T-helper 17 cell (primary cell): ENCODE measurements at places on chromosomes 1 and 21. TPM values are rescaled to one million over a fixed set of nuclear protein-coding genes. Genes with fewer than 3 reads are reported as not detected.
A peak's percentile ranks its signal among the peaks of the same experiment; 100 is the strongest.

DNA sequence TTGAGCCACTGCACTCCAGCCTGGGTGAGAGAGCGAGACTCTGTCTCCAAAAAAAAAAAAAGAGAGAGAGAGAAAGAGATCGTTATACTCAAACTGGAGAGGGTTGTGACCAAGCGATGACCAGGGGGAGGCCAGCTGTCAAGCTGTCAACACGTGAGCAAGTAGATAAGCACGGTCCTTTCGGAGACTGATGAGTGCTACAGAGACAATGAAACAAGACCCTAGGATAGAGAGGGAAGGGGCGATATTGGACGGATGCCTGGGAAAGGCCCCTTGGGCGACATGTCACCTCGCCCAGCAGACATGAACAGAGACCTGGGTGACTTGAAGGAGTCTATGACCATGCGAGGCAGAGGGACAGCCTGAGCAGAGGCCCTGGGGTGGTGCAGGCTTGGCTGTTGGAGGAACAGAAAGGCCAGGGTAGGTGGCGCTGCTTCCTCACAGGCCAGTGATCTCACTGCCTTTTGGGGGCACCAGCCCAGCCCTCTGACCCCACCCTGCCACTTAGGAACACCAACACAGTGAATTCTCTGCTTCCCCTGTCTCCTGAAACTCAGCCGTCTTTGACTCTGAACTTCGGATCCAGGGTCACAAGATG lies 100.8 kb upstream of the IFFO2 start:
- DNase-seq: no peak
- no peak overlapping the region for H3K27ac ChIP-seq
- H3K4me1 ChIP-seq: peaks cover 10% of the 10 kb centered on the region

GRCh38 chr1:203528063-203528462 lies 34.1 kb downstream of the OPTC start:
- no peak for DNase-seq
- no peak overlapping the region for H3K4me3 ChIP-seq
- no peaks in the 10 kb centered on the region for H3K27me3 ChIP-seq
- peaks cover 3% of the 10 kb centered on the region for H3K36me3 ChIP-seq
- no peak overlapping the region for H3K27ac ChIP-seq
- H3K4me1 ChIP-seq: peaks cover 8% of the 10 kb centered on the region

GRCh38 chr1:70383483-70383882 lies 27.6 kb upstream of the CTH start:
- H3K4me3 ChIP-seq: no peak overlapping the region
- DNase-seq: no peak
- H3K27me3 ChIP-seq: peaks cover 9% of the 10 kb centered on the region
- H3K36me3 ChIP-seq: no peaks in the 10 kb centered on the region
- no peaks in the 10 kb centered on the region for H3K4me1 ChIP-seq

DNA sequence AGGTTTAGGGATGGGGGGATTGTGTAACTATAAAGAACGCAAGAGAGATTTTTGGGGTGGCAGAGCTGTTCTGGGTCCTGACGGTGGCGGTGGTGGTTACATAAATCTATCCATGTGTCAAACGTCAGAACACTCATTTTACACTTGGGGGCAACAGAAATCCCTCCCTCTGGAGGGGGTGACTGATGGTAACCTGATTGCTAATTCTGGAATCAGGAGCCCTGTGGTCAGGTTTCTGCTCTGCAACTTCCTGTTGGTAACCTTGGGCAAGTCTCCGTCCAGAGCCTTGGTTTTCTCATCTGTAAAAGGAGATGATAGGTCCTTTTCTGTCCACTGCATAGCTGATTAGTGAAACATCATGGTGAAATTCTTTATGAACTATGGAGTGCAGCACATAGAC lies 40.9 kb downstream of the ALPL start:
- H3K4me1 ChIP-seq: peaks cover 2% of the 10 kb centered on the region
- no peak overlapping the region for H3K27ac ChIP-seq
- no peak for DNase-seq
- peaks cover 23% of the 10 kb centered on the region for H3K27me3 ChIP-seq
- H3K4me3 ChIP-seq: no peak overlapping the region

GRCh38 chr1:110292031-110292741 lies 47.0 kb upstream of the RBM15 start:
- peaks cover 4% of the 10 kb centered on the region for H3K36me3 ChIP-seq
- H3K4me3 ChIP-seq: no peak overlapping the region
- H3K27me3 ChIP-seq: no peaks in the 10 kb centered on the region
- H3K4me1 ChIP-seq: peaks cover 2% of the 10 kb centered on the region
- no peak for DNase-seq
- H3K27ac ChIP-seq: no peak overlapping the region

- DNase-seq: no peak
- no peak overlapping the region for H3K4me3 ChIP-seq
- H3K36me3 ChIP-seq: no peaks in the 10 kb centered on the region
- no peaks in the 10 kb centered on the region for H3K27me3 ChIP-seq
- no peak overlapping the region for H3K27ac ChIP-seq
- no peaks in the 10 kb centered on the region for H3K4me1 ChIP-seq
Observed at GRCh38 chr1:83017701-83018100, 981.2 kb downstream of the TTLL7 start.

- H3K27me3 ChIP-seq: no peaks in the 10 kb centered on the region
- H3K4me1 ChIP-seq: peaks cover 25% of the 10 kb centered on the region
- H3K27ac ChIP-seq: peak overlapping the region; percentile 100
- no peak for DNase-seq
- peak overlapping the region; percentile 98 for H3K4me3 ChIP-seq
- H3K36me3 ChIP-seq: no peaks in the 10 kb centered on the region
Observed at GRCh38 chr1:1613509-1614082, 1.7 kb upstream of the MIB2 start.

- peaks cover 2% of the 10 kb centered on the region for H3K4me1 ChIP-seq
- peaks cover 5% of the 10 kb centered on the region for H3K36me3 ChIP-seq
- DNase-seq: no peak
Observed at GRCh38 chr1:233343262-233343661, 15.7 kb downstream of the MAP3K21 start.

GRCh38 chr1:154418062-154418921 lies 13.1 kb downstream of the IL6R start:
- H3K36me3 ChIP-seq: peaks cover 7% of the 10 kb centered on the region
- peak overlapping the region; percentile 89 for H3K4me3 ChIP-seq
- H3K4me1 ChIP-seq: peaks cover 69% of the 10 kb centered on the region

GRCh38 chr1:8122477-8123407 lies 96.6 kb upstream of the ERRFI1 start:
- H3K4me1 ChIP-seq: peaks cover 5% of the 10 kb centered on the region
- peaks cover 2% of the 10 kb centered on the region for H3K36me3 ChIP-seq
- no peak overlapping the region for H3K27ac ChIP-seq
- no peak overlapping the region for H3K4me3 ChIP-seq
- DNase-seq: no peak

GRCh38 chr1:234373959-234374254 lies 651 bp downstream of the COA6 start:
- H3K4me1 ChIP-seq: peaks cover 45% of the 10 kb centered on the region
- peaks cover 10% of the 10 kb centered on the region for H3K36me3 ChIP-seq
- peak overlapping the region; percentile 98 for H3K4me3 ChIP-seq
- no peaks in the 10 kb centered on the region for H3K27me3 ChIP-seq

GRCh38 chr1:109404838-109405237 lies 7.1 kb upstream of the SORT1 start:
- H3K4me1 ChIP-seq: peaks cover 24% of the 10 kb centered on the region
- no peak overlapping the region for H3K4me3 ChIP-seq
- H3K27ac ChIP-seq: peak overlapping the region; percentile 72

DNA sequence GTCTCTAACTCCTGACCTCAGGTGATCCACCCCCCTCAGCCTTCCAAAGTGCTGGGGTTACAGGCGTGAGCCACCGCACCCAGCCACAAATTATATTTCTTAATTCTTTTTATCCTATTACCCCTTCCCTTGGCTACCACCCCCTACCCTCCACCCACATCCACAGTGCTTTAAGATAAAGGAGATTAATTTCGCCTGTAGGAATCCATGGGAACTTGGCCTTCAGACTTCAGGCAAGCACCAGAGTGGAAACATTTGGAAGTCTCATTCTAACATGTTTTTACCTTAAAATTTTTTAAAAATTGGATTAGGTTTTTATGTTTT lies 10.4 kb downstream of the CNST start:
- DNase-seq: no peak
- H3K27me3 ChIP-seq: no peaks in the 10 kb centered on the region
- H3K4me1 ChIP-seq: peaks cover 44% of the 10 kb centered on the region
- peak overlapping the region; percentile 93 for H3K27ac ChIP-seq

Gene S100A2
- not detected for total RNA-seq

Gene MACO1
- 21.6 TPM for total RNA-seq

Gene CD101
- total RNA-seq: 1.9 TPM

Gene NBPF10
- 3.8 TPM for total RNA-seq

Gene UMODL1
- total RNA-seq: 0.99 TPM

Gene PARS2
- total RNA-seq: 0.37 TPM

Gene LMX1A
- not detected for total RNA-seq

Gene TFF2
- total RNA-seq: not detected

Gene WNT4
- total RNA-seq: not detected
